ENCODE measurements at places on chromosomes 3 and 15.

DNA sequence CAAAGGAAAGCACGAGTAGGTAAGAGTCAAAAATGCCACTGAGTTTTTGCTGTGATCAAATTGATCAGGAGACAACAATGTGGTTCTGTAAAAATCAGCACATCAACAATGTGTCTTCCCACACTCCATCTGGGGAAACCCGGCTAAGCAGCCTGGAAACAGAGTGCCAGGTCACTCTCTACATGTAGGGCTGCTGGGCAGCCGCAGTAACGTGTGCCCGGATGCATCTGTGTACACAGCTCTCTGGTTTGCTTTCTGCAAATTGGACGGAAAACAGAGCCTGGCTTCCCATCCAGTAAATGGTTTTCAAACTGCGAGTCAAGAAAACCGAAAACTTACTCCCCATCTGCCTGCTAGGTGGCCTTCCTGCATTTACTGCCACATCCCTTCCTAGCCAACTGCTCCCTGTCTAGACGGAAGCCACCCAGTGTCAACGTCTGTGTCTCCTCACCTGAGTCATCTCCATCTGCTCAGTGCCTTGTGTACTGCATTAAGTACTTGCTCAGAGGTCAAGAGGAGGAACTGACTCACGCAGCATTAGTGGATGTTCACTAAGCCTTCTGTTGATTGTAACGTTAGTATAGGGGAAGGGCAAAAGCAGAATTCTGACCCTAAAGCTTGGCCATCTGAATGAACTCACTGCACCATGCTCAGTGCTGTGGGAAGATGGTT lies 124.1 kb downstream of the TJP1 start:
- DNase-seq, result no peak

DNA sequence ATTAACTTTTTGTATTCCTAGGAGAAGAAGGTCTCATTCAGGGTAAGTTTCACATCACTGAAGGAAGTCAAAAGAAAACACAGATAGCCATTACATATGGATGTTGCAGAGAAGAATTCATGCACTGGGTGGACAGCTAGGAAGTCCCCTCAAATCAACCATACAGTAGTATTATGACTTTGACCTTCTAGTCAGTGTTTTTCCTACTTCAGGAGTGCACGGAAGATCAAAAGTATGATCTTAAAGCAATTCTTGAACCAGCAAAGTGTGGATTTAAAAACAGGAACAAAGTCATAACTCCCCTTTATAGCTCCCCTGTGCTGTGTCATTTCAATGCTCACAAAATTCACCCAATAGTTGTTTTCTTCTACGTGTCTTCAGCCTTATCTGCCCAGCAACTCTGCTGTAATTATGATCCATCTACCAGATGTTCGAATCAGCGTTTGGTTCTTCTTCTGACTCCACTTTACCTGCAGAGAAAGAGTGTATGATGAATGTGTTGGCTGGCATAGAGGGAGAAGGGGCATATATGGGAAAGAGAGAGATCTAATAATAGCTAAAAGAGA lies 118.1 kb upstream of the MEIS2 start:
- DNase-seq, result no peak

DNA sequence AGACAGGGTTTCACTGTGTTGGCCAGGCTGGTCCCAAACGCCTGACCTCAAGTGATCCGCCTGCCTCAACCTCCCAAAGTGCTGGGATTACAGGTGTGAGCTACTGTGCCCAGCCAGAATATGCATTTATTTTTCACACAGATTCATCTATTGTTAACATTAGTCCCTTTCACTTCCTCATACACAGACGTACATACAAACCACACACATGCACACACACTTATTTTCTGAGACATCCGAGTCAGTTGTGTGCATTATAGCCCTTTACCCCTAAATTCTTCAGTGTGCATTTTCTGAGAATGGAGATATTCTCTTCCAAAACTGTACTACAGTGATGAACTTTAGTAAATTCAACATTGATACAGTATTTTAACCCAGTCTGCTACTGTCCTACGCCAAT lies 15.0 kb upstream of the MEX3B start:
- no peak for DNase-seq

GRCh38 chr15:72375501-72375845 lies 341 bp downstream of the HEXA start:
- DNase-seq, result no peak

GRCh38 chr15:78928616-78929093 lies 16.2 kb downstream of the CTSH start:
- DNase-seq, result no peak
